Uterine smooth muscle cell (primary cell): ENCODE measurements at places on chromosomes 3 and 15. TPM values are rescaled to one million over a fixed set of nuclear protein-coding genes. Genes with fewer than 3 reads are reported as not detected.

ITPKA gene
- 18.1 and 25.0 TPM in 2 replicates for total RNA-seq

FBXO40 gene
- total RNA-seq: under 0.01 TPM in 1 of 2 replicates, not detected in the other

ARGFX gene
- not detected in 2 replicates for total RNA-seq

MYO9A gene
- total RNA-seq: 44.8 and 55.9 TPM in 2 replicates

TM4SF1 gene
- total RNA-seq: 65.1 and 287 TPM in 2 replicates

MKRN2 gene
- total RNA-seq: 44.6 and 48.4 TPM in 2 replicates

FOXB1 gene
- under 0.01 TPM in 1 of 2 replicates, not detected in the other for total RNA-seq
